ENCODE measurements at places on chromosomes 5 and 9. TPM values are rescaled to one million over a fixed set of nuclear protein-coding genes. Genes with fewer than 3 reads are reported as not detected.

GRCh38 chr5:161085056-161085455 lies 233.0 kb upstream of the ATP10B start:
- H3K27me3 ChIP-seq, result no peaks in the 10 kb centered on the region
- DNase-seq, result no peak
- H3K4me3 ChIP-seq, result no peak overlapping the region
- no peaks in the 10 kb centered on the region for H3K36me3 ChIP-seq

DNA sequence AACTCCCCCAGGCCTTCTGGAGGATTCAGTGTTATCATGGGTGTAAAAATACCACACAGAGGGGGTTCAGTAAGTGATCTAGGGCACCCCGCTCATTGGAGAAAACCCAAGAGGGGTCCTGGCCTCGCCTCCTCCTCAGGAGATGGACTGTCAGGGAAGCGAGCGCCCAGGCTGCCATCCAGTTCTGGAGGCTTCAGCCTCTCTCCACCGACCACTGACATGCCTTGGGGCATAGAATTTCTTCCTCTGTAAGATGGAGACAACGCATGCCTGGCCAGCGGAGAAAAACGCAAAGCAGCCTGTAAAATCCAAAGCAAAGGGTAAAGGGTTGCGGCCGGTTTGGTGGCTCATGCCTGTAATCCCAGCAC lies 165.4 kb downstream of the COL23A1 start:
- no peak overlapping the region for H3K27ac ChIP-seq
- H3K27me3 ChIP-seq, result no peaks in the 10 kb centered on the region
- peak; percentile 52 for DNase-seq

DNA sequence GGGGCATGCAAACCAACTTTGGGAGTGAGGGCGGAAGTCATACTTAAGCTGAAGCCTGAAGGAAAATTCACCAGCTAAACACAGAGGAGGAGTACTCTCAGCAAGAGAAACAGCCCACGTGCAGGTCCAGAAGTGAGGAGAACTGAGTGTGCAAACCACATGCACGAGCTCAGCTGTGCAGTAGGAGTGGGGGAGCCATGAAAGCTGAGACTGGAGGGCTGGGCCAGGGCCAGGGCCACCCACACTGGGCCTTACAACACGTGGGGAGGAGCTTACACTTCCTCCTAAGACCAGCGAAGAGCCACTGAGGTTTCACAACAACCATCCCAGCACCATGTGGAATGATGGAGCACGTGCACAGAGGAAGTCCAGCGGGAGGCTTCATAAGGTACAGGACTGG lies 9.3 kb upstream of the WWC1 start:
- no peak overlapping the region for H3K27ac ChIP-seq
- no peak for DNase-seq
- H3K4me3 ChIP-seq, result no peak overlapping the region
- H3K27me3 ChIP-seq, result no peaks in the 10 kb centered on the region
- no peaks in the 10 kb centered on the region for H3K4me1 ChIP-seq

GRCh38 chr5:135707302-135707701 lies 127.2 kb upstream of the SLC25A48 start:
- H3K4me1 ChIP-seq, result peaks cover 4% of the 10 kb centered on the region
- H3K36me3 ChIP-seq, result no peaks in the 10 kb centered on the region
- DNase-seq, result no peak
- no peak overlapping the region for H3K27ac ChIP-seq
- H3K4me3 ChIP-seq, result no peak overlapping the region

- no peaks in the 10 kb centered on the region for H3K36me3 ChIP-seq
- no peak overlapping the region for H3K4me3 ChIP-seq
- no peak overlapping the region for H3K27ac ChIP-seq
- no peak for DNase-seq
Measured at GRCh38 chr5:36304095-36304805, 2.5 kb upstream of the RANBP3L start.

GRCh38 chr5:68565427-68565826 lies 349.9 kb downstream of the PIK3R1 start:
- DNase-seq, result no peak
- H3K27ac ChIP-seq, result no peak overlapping the region
- no peaks in the 10 kb centered on the region for H3K36me3 ChIP-seq
- no peaks in the 10 kb centered on the region for H3K27me3 ChIP-seq

CCL21 gene
- total RNA-seq, result 2.9 TPM

GRCh38 chr5:59238126-59238902 lies 655.2 kb downstream of the PDE4D start:
- H3K4me3 ChIP-seq, result no peak overlapping the region
- no peaks in the 10 kb centered on the region for H3K27me3 ChIP-seq
- H3K36me3 ChIP-seq, result no peaks in the 10 kb centered on the region
- H3K4me1 ChIP-seq, result no peaks in the 10 kb centered on the region
- DNase-seq, result no peak

CCDC152 gene
- total RNA-seq, result 1.4 TPM

GRCh38 chr5:75639535-75640311 lies 28.5 kb downstream of the ANKDD1B start:
- H3K36me3 ChIP-seq, result no peaks in the 10 kb centered on the region
- no peaks in the 10 kb centered on the region for H3K4me1 ChIP-seq
- no peak overlapping the region for H3K4me3 ChIP-seq
- no peaks in the 10 kb centered on the region for H3K27me3 ChIP-seq

DNA sequence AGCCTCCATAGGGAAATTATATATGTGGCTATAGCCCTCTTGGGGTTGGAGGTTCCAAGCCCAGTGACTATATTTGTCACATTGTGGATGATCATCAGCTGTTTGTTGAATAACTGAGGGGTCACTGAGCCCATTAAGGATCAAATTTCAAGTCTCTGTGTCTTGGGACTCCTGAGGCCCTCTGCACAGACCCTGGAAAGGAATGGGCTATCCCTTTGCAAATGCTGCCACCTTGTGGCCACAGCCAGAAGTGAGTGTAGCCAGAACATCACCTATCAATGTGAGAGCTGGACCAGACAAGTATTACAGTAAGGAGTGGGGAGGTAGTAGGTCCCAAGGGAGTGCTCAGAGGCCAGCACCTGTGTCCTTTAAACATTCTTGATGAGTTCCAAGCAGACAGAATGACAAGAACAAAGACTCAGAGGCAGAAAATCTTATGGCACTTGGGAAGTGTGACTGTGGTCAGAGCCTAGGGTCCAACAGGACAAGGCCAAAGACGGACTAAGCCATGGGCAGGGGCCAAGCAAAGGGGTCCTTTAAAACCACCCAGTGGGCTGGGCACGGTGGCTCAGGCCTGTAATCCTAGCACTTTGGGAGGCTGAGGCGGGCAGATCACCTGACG lies 8.2 kb downstream of the RPP25L start:
- H3K4me3 ChIP-seq, result no peak overlapping the region
- H3K4me1 ChIP-seq, result no peaks in the 10 kb centered on the region
- H3K36me3 ChIP-seq, result no peaks in the 10 kb centered on the region
- no peak overlapping the region for H3K27ac ChIP-seq

GRCh38 chr5:154210163-154210562 lies 19.6 kb downstream of the GALNT10 start:
- no peak for DNase-seq
- no peak overlapping the region for H3K4me3 ChIP-seq
- H3K27ac ChIP-seq, result no peak overlapping the region

DNA sequence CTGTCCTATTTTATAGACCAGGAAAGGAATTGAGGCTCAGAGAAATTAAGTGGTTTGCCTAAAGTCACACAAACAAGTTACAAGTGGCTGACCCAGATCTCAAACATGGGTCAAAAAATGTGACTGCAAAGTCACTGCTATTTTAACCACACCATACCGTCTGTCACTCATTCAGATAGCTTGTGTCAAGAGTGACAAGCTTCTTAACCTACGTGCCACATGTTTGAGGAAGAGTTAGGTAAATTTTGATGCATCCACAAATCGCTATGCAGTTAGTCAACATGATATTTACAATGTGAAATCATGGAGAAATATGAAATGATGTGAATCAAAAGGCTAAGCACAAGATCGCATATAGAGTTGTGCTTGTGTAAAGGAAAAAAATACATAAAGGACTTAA lies 22.7 kb upstream of the GNE start:
- H3K4me3 ChIP-seq, result no peak overlapping the region
- H3K4me1 ChIP-seq, result no peaks in the 10 kb centered on the region
- no peak overlapping the region for H3K27ac ChIP-seq
- no peak for DNase-seq
- no peaks in the 10 kb centered on the region for H3K36me3 ChIP-seq
- no peaks in the 10 kb centered on the region for H3K27me3 ChIP-seq

- DNase-seq, result no peak
- no peaks in the 10 kb centered on the region for H3K36me3 ChIP-seq
- H3K4me1 ChIP-seq, result no peaks in the 10 kb centered on the region
- H3K27ac ChIP-seq, result no peak overlapping the region
- no peaks in the 10 kb centered on the region for H3K27me3 ChIP-seq
Measured at GRCh38 chr5:158524070-158524469, 575.6 kb downstream of the EBF1 start.

SLC35D2 gene
- 14.5 TPM for total RNA-seq

MEIKIN gene
- total RNA-seq, result not detected

NR2F1 gene
- 35.3 TPM for total RNA-seq

DNA sequence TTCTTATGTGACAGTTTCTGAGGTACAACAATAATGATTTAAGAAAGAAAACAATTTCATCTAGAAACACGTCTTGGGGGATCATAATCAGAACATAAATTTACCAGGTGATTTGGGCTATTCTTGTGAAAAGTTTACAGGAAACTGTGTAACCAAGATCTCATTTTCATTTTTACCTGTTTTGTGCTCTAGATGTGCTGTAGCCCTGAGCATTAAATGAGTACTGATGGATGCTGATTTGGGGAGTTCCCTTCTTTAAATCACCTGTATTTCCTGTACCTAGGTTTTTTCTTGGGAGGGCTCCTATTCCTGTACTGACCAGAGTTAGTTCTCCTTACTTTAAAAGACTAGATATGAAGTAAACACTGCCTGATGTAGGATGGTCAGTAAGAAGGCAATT lies 12.7 kb downstream of the MATR3 start:
- no peak for DNase-seq
- H3K4me3 ChIP-seq, result no peak overlapping the region
- no peaks in the 10 kb centered on the region for H3K36me3 ChIP-seq

DNA sequence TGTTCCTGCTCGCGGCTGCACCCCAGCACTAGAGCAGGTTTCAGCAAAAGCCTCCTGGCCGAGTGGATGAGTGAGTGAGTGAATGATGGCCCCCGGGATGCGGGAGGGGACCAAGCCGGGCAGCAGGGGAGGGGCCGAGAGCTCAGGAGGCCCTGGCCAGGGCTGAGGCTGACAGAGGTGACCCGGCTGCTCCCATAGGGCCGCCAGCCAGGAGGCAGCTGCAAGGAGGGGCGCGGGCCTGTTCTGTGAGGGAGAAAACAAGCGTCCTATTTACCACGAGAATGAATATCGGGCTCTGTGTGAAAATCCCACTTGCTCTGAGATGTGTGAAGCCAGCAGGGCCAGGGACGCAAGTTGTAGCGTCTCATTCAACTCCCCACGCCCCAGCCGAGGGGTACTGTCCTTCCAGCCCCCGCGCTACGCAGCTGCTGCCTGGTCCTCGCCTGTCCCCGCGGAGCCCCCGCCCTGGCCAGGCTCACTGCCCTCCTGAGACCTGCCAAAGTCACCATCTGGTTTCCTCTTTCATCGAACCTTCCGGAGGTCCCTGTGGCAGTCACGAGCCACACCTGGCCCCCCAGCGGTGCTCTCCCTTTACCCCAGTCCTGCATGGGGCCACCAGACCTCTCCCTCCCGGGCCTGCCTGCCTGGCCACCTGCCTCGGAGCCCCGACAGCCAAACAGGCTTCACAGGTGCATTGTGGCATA lies 38.8 kb downstream of the RASGEF1C start:
- DNase-seq, result no peak
- H3K36me3 ChIP-seq, result no peaks in the 10 kb centered on the region
- no peak overlapping the region for H3K27ac ChIP-seq
- no peaks in the 10 kb centered on the region for H3K27me3 ChIP-seq

AIF1L gene
- total RNA-seq, result 27.3 TPM

DNA sequence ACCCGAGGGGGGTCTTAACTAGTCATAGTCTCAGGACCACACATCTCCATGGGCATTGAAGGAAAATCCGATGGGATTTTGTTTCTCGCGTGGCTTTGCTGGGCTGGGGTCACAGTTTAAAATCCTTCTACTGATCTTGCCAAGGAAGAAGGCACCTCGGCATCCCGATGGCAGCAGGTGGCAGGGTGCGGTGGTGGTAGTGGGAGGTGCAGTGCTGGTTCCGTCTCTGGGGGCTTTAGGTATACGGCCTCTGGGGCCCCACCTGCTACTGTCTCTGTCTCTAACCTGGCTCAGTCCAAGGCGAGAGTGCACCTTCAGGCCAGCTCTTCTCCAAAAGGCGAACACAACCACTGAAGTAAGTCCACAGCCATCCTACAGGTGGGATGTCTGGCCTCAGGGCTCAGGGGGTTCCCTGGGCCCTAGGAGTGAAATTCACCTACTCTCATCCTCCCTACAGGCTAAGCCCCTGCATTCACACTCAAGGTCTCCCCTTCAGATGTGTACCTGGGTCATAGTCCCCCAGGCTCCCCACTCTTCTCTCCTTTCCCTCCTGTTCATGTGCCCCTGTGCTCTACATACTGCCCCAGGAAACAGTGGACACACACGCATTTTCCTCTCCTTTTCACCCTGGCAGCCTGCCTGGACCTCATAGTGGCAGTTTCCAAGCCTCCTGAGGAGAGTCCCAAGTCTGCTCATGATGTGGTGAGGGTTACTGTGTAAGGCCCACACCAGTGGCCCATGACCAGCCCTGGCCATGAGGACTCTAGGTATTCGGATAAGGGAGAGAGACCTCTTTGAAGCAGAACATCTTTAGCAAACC lies 736 bp upstream of the FCN2 start:
- H3K27me3 ChIP-seq, result no peaks in the 10 kb centered on the region
- H3K4me3 ChIP-seq, result no peak overlapping the region
- no peaks in the 10 kb centered on the region for H3K4me1 ChIP-seq

PRELID2 gene
- 37.6 TPM for total RNA-seq

DNA sequence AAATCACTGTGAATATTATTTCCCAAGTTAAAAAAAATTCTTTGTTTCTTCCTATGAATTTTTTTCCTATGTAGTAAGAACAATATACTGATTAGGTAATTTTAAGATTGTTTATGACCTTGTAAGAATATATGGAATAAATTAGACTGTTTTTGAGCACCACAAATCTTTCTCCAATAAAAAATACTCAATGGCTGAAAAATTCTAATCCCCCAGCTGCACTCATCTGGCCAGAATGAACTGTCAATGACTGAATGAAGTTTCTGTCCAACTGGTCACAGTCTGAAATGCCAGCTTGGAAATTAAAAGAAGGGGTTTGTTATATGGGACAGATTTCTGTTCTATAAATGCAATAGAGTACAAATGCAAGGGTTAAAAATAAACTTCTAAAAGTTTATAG lies 569.5 kb upstream of the SEMA6A start:
- H3K4me1 ChIP-seq, result no peaks in the 10 kb centered on the region
- no peak for DNase-seq
- H3K4me3 ChIP-seq, result no peak overlapping the region
- no peaks in the 10 kb centered on the region for H3K36me3 ChIP-seq
- no peak overlapping the region for H3K27ac ChIP-seq

- DNase-seq, result no peak
- no peaks in the 10 kb centered on the region for H3K27me3 ChIP-seq
- no peaks in the 10 kb centered on the region for H3K4me1 ChIP-seq
- no peak overlapping the region for H3K27ac ChIP-seq
- no peak overlapping the region for H3K4me3 ChIP-seq
Measured at GRCh38 chr9:112900901-112901300, 10.2 kb upstream of the SLC46A2 start.

CXCL14 gene
- 3.1 TPM for total RNA-seq

PCDHB9 gene
- total RNA-seq, result 2.5 TPM

AMACR gene
- 12.6 TPM for total RNA-seq

GRCh38 chr5:94469894-94470329 lies 148.5 kb downstream of the KIAA0825 start:
- no peaks in the 10 kb centered on the region for H3K4me1 ChIP-seq
- H3K27ac ChIP-seq, result no peak overlapping the region
- no peaks in the 10 kb centered on the region for H3K36me3 ChIP-seq
- no peak for DNase-seq
- no peak overlapping the region for H3K4me3 ChIP-seq
- no peaks in the 10 kb centered on the region for H3K27me3 ChIP-seq

MAML1 gene
- total RNA-seq, result 10.8 TPM

Data from right atrium auricular region (tissue), 2 donors.